ENCODE measurements at places on chromosomes 1 and 21. TPM values are rescaled to one million over a fixed set of nuclear protein-coding genes. Genes with fewer than 3 reads are reported as not detected.

MED8 gene
- total RNA-seq: 42.9 TPM

DNA sequence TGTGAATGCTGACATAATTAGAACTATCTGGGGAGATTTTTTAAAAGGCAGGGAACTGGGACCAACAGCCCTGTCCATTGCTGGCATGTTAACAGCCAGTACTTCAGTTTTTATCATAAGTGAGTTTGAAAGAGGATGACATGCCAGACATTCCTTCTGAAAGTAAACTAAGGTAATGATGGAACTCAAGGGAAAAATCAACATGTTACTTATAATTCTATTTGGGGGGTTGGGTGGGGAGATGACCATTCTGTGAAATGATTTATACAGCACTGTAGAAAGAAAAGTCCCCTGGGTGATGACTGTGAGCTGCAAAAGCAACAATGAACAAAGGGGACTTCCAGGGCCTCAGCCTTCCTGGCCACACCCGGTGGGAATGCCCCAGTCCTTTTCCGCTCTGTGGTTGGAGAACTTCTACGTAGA lies 5.4 kb upstream of the LAMC2 start:
- no peak for DNase-seq

- DNase-seq: no peak
Observed at GRCh38 chr1:51936531-51936930, 54.0 kb downstream of the RAB3B start.

DNA sequence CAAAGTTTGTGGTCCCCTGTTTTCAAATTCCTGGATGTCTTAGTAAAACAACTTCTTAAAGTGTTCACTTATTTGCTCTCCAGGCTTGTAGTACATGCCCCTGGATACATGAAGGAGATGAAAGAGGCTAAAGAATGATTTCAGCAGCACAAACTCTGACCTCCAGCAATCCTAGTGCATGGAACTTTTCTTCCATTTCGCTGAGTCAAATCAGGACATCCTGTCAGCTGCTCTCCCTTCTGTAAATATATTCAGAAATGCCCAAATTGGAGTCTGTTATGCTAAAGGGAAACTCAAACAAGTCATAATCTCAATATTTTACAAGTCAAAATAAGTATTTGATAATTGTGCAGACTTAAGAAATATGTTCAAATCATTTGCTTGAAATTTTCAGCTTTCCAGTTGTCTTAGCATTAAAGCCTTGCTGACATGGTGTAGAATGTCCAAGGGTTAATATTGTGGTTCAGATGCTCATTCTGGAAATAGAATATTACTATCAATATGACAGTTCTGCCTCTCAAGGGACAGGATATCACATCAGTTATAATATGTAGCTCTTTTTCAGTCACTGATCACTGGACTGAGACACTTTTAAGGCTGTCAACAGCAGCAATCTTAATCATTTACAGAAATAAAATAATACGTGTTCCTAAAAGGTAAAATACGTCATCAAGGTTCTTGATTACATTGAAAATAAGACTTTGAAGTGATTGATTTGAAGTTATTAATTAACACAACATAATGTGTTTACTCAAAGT lies 1157.3 kb downstream of the PLA2G4A start:
- DNase-seq: no peak

DNA sequence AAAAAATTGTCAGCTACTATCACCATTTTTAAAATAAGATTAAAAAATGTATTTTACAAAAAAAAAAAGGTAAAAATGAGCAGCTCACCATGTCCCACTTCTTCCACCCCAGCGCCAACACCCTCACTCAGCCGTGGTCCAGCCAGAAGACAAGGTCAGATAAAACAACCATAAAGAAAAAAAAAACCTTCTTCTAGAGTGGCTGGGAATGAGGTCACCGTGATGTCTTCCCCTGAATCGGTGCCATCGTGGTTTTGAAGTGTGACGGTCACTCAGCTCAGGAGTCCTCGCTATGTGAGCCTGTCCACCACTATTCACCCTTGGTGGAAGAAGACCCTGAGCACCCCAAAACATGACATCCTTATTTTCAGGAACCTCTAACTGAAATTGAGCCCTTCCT lies 38.1 kb downstream of the B3GALT5 start:
- no peak for DNase-seq

DNA sequence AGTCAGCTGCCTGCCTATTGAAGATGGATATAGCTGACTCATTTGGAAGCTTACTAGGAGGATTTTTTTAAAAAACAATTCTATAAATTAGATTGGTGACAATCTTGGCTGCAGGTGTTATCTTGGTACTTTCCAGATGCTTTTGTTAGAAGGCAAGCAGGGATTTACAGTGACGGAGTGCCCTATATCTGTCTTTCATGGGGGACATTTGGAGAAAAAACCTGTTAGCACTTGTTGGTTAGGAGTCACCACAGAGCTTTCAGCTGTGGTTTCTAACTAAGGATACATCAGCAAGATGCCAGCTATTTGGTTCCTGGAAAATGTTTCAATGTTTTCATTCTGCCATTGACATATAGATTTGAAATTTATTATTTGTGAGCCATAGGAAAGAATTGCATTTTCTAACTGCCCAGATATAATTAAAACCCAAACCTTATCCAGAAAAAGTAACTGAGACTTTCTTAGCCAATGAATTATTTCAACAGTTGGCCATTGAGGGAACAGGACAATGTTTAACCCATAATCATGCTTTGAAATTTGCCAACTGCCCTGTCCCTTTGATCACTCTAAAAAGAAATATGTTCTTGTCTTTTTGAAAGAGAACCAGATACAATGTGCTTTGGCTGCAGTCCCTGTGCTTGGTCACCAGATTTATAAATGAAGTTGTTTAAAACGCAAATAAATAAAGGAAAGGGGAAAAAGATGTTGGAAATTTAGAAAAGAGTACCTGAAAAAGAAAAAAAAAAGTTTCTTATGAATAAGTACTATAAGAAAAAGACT lies 761.0 kb upstream of the CXADR start:
- DNase-seq: no peak

DNA sequence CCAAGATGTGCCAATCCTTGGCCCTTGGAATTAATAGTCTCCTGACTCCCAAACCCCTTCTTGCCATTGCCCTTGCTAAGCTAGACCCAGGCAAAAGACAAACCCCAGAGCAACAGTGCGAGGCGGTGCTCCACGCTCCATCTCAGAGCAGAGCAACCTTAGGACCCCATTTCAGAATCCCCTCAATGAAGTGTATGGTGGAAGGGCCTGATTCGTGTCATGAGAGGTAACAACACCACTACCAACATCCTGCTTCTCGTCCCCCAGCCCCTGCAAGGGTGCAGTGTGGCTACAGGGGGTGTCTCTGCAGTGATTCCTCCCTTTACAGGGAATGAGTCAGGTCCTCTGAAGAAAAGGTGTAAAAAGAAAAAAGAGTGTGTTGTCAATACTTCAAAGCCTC lies 103.9 kb upstream of the IRF2BP2 start:
- no peak for DNase-seq

Measured in breast epithelium (tissue), 4 donors.